Left renal cortex interstitium (tissue), 4 donors: ENCODE measurements at places on chromosomes 1 and 21.

DNA sequence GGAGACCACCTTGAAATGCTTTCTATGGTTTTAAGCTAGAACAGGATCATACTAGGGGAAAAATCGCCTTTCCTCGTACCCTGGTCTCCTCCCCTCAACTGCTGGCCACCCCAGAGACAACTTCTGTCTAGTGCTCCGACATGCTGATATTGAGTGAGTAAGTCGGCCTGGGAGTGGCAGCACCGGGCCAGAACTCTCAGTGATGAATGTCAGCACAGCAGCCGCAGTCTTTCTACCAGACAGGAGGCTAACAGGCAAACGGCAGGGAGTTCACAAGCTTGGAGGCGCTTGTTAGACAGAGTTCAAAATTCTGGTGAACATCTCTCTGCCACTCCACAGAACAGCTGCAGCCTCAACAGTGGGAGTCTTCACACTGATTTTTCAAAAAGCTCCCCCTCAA, 716.9 kb downstream of the ADGRL2 start:
- no peak for DNase-seq

- DNase-seq: no peak
Measured at GRCh38 chr1:62092110-62092509, 102.5 kb upstream of the L1TD1 start.

- no peak for DNase-seq
Measured at GRCh38 chr1:83511146-83511726, 487.7 kb downstream of the TTLL7 start.

DNA sequence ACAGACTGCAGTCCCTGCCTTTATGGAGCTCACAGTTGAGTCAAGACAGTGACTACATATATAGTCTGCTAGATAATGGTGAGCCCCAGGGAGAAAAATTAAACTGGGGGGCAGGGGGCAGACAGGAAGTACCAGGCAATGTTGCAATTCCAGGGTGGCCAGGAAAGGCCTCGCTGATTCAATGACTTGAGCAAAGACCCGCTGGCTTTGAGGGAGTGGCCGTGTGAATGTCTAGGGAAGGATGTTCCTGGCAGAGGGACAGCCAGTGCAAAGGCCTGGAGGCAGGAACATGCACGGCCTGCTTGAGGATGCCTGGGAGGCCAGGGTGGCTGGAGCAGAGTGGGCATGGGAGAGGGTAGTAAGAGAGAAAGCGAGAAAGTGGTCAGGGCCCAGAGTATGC, 23.0 kb upstream of the EPHA8 start:
- DNase-seq: no peak

DNA sequence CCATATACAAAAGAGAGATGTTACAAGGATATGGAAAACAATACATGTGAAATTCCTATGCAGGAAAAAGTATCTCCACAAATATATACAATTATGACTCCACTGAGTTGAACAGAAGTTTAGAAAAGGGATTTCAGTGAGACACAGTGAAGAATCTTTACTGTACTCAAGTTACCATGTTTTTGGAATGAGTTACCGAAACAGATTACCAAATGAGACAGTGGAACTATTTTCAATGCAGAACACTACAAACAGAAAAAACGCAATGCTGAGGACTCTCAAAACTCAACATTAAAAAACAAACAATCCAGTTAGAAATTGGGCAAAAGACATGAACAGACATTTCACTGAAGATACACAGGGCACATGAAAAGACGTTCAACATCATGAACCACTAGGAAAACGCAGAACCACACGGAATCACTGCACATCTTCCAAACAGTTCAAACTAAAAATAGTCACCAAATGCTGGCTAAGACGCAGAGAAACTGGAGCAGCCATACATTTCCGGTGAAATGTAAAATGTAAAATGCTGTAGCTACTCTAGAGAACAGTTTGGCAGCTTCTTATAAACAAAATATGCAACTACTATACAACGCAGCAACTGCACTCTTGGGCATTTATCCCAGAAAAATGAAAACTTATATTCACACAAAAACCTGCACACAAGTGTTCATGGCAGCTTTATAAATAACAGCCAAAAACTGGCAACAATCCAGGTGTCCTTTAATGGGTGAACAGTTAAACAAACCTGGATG, 118.7 kb downstream of the UBR4 start:
- DNase-seq: no peak

- DNase-seq: no peak
Measured at GRCh38 chr1:154859786-154860155, 10.3 kb downstream of the KCNN3 start.

GRCh38 chr1:50936321-50936720, 23.7 kb downstream of the FAF1 start:
- DNase-seq: no peak

- no peak for DNase-seq
Measured at GRCh38 chr1:36351227-36351977, 28.0 kb upstream of the EVA1B start.

DNA sequence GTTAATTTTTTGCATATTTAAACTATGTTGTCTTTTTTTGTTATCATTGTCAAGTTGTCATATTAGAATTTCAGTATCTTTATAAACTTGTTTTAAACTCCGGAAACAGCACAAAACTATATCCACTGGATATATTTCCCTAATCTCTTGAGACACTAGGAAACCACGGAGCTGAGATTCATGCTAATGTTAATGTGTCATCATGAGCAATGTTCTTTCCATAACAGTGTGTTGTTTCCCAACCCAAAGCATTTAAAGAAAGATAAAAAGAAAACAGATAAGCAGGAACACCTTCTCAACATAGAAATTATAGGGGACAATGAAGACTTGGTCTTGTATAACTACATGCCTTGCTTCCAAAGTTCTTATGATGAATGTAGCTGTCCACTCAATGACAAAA, 626.2 kb upstream of the TMPRSS15 start:
- DNase-seq: no peak

DNA sequence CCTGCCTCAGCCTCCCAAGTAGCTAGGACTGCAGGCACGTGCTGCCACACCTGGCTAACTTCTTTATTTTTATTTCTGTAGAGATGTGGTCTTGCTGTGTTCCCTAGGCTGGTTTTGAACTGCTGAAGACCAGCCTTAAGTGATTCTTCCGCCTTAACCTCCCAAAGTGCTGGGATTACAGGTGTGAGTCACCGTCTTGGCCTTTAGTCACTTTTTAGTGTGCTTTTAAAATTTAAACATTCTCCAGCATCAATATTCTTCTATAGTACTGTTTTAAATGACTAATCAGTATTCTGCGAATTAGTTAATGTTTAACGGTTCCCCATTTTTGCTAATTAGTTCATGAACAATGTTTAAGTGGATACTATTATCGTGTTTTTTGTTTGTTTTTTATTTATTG, 60.6 kb downstream of the DYRK1A start:
- DNase-seq: no peak

DNA sequence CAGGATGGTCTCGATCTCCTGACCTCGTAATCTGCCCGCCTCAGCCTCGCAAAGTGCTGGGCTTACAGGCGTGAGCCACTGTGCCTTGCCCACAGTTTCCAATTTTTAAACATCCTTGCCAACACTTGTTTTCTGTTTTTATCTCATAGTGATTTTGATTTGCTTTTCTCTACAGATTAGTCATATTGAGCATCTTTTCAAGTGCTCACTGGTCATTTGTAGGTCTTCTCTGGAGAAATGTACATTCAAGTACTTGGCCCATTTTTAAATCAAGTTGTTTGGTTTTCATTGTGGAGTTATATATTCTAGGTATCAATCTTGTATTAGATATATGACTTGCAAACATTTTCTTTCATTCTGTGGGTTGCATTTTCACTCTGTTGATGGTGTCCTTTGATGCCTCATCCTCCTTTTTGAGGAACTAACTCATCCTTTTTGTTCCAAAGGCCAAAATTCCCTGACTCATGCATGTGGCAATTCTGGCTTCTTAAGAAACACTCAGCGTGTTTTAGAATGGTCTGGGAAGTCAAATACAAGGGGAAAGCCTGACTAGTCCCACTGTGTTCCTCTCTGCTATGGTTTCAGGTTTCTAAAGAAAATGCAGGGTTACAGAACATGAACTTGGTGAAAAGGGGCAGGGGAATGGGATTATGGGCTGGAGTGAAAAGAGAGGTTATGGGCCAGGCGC, 37.3 kb downstream of the PTAFR start:
- no peak for DNase-seq

DNA sequence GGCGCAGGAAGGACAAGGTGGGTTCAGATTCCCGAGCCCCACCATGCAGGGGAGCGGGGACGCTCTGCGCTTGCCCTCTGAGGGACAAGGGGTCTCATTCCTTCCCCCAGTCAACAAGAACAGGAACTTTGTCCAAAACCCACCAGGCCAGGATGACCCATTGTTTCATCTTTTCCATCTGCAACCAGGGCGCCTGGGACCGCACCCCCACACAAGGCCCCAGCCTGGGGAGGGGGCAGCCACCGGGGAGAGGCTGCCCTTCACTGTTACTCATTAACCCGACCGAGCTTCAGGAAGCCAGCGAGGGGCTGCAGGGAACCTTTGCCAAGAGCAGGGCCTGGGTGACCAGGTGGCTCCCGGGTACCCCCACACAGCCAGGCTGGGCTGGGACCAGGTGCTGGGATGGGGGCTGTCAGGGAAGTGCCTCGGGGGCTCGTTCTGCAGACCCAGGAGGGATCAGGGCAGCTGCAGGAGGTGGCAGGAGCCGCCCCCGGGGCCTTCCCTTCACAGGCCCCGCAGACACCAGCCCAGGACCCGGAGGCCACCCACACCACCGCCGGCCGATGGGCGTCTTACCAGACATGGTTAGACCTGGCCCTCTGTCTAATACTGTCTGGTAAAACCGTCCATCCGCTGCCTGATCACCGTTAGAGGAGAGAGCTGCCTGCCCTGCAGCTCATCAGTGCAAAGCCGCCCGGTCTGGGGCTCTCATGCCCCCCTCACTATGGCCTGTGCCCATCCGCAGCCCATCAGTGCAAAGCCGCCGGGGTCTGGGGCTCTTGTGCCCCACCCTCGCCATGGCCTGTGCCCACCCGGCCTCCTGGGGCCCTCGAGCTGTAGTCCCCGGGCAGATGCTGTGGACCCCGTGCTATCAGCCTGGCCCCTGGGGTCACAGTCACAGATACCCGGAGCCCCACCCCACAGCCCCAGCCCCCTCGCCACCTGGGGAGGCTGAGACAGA, 4.9 kb upstream of the TTLL10 start:
- DNase-seq: no peak

DNA sequence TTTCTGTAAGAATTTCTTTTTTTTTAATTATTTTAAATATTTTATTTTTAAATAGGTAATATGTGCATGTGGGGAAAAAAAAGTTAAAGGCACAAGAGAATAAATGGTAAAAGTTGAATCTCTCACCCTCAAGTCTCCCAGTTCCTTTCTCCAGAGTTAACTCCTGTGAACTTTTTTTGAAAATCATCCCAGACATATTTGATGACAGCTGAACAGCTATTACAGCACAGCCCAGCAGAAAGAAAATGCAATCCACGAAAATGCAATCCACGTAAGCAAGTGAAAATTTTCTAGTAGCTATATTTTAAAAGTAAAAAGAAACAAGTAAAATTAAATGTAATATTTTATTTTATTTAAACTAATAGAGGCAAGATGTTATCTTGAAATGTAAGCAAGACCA, 310.0 kb upstream of the RUNX1 start:
- DNase-seq: no peak
